Progenitor cell of endocrine pancreas (in vitro differentiated cells): ENCODE measurements at places on chromosomes 3 and 15.

DNA sequence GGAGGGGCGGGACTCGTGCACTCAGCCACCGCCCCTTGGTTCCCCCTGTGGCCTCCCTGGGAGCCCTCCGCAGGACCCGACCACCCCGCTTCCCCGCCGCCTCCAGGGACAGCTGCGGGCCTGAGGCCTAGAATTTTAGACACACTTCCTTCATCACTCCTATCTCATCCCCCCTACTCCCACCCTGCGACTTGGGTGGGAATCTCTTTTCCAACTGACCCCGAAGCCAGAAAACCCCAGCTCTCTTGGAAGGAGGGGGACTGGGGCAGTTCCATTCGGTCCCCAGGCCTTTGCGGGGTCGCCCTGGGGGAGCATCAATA is 289 bp upstream of the TFDP2 start:
- DNase-seq: no peak

- no peak for DNase-seq
Observed at GRCh38 chr15:74398183-74398582, 30.7 kb upstream of the CYP11A1 start.

DNA sequence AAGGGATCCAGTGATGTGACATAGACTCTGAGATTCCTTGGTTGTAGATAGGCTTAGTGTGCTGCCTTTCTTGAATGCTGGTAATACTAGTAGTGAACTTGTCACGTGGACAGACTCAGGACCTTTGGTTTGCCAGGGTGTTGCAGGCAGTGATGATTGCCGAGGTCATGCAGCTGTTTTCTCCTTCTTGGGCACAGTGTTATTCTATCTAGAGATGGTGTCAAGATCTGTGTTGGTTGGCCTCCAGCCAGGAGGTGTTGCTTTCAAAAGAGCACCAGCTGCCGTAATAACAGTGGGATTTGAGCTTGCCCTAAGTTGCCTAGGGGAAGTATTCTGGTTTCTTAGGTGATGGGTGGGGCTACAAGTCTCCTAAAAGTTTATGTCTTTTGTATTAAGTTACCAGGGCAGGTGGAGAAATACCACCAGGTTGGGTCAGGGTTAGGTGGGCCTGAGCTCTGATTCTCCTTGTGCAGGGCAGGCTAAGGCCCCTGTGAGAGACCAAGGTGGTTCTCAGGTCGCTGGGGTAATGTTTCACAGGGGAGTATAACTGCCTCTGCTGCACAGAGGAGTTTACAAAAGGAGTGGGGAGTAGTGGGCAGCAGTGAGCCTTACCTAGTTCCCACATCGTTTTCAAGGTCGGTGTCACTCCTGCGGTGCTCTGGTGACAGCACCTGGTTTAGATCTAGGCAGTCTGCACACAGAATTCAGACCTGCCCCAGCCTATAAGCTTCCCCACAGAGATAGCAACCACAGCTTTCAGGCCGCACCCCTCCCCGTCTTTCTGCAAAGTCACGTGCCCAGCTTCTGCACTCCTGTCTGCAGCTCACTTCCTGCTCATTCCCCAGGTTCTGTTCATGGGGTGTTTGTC is 350.3 kb downstream of the DOCK3 start:
- no peak for DNase-seq

GRCh38 chr3:41441568-41441967 is 242.3 kb downstream of the CTNNB1 start:
- DNase-seq: no peak

DNA sequence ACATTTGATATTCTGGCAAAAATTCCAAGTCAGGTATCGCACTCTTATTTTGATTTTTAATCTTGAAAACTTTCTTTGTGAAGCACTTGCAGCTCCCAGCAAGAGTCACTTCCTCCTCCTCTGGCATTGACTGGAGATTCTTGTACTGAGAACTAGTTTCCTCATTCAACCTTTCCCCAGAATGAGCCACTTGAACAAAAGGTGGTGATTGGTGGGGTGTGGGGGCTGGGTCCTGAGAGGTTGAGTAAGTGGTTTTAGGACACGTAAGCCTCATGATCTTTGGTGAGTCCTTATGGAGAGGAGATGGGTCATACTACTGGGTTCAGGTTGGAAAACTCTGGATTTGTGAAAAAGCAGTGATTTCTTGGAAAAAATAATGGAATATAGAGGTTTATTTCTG is 32.3 kb upstream of the ONECUT1 start:
- DNase-seq: no peak

DNA sequence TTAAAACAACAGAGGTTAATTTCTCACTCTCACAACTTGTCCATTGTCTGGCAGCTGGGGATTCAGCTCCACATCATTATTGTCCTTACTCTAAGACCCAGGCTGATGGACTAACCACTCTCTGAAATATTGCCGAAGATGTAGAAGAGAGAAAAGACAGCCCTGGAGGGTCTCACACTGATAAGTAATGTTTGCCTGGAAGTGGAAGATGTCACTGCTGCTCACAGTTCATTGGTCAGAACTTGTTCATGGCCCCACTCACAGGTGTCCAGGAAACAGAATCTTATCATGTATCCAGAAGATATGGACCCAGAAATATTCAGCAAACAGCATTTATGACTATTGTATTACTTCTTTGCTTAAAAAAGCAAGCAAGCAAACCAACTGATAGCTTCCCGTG is 62.2 kb upstream of the LPP start:
- no peak for DNase-seq

- DNase-seq: no peak
Observed at GRCh38 chr3:50044976-50045375, 43.7 kb upstream of the RBM5 start.

DNA sequence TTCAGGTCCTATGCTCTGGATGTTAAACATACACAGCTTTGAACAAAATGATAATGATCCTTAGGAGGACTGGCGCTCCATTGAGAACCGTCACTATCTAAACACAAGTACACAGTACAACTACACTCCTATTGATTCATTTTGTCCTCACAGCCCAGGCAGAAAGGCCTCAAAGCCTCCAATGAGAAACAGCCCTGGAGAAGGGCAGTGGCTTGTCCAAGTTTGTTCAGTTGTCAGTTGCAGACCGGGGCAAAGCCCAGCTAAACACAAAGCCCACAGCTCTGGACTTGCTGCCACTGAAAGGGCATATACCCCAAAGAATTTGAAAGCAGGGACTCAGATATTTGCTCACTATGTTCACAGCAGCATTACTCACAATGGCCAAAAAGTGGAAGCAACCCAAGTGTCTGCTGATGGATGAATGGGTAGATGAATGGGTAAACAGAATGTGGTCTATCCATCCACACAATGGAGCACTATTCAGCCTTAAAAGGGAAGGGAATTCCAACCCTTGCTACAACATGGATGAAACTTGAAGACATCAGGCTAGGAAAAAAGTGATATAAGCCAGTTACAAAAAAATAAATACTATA is 34.7 kb downstream of the NUP210 start:
- no peak for DNase-seq

GRCh38 chr3:65149877-65150276 is 462.1 kb upstream of the ADAMTS9 start:
- DNase-seq: no peak
